CD4-positive, CD25-positive, alpha-beta regulatory T cell (primary cell): ENCODE measurements at places on chromosomes 16 and 17. TPM values are rescaled to one million over a fixed set of nuclear protein-coding genes. Genes with fewer than 3 reads are reported as not detected.

DNA sequence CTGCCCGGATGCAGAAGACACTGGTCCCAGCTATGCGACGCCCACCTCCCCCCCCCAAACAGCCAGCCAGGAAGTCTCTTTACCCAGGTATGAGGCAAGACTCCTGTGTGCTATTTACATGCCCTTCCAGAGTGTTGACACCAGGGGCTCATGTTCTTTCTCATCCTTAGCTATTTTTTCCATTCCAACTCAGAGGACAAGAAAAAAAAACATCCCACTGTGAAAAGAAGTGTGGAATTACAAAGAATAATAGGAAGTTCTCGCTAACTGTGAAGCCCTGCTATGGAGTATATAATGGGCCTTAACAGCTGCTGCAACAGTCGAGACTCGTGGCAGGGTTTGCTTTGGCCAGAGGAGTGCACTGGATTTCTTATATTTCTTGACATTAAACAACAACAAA, 584.9 kb downstream of the CDH13 start:
- DNase-seq: no peak

- no peak for DNase-seq
Measured at GRCh38 chr16:1258906-1259759, 3.3 kb downstream of the TPSD1 start.

DNA sequence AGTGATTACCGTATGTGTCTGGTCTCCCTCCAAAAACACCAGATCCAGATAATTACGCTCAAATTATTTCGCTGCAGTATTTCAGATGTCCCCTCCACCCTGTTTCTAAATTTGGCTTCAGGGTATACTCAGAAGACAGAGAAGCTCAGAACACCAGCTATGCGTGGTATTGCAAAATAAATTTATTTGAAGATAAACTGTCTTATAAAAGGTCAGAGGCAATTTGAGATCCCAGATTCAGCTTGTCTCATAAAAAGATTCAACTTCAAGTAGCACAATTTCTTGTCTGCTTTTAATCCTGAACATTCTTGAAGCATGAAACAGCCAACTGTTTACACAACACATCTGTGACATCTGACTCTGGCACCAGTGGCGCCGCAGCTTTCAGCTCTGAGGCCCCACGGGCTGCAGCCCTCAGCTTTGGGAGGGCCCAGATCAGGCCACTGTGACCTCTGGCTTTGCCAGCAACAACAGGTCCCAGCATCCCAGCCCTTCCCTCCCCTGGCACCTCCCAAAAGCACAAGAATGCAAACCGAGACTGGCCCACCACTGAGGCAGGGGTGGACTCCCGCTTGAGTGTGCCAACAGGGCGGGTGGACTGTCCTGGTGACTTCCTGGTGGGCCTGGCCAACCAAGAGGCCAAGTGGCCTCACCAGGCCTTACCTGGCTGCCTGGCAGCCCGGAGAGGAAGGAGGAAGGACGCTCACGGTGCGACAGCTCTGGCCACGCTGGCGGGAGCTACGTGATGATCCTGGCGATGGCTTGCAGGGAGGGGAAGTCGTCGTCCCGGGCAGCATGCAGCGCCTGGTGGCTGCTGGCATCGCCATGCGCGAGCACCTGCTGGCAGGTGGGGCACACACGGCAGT, 8.0 kb downstream of the SYNGR3 start:
- no peak for DNase-seq

GRCh38 chr16:53154513-53154912, 99.7 kb downstream of the CHD9 start:
- DNase-seq: no peak

GRCh38 chr16:66562409-66562808, 3.8 kb upstream of the CMTM1 start:
- peak; percentile 52 for DNase-seq

DNA sequence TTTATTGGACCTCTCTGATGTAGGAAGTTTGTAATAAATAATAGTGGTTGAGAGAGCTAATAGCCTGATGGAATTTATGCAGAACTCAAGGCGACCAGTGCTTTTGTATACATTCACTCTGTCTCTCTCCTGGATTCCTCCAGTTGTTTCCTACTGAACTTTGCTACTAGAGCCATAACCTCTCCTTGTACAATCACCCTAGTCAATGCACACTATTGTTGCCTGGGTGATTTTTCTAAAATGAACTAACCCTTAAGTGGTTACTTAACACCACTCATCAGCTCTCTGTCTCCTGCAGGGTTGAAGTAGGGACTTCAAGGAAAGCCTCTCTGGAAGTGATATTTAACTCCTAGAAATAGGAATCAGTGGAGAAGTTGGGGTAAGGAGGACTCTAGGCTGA, 9.7 kb downstream of the PHKB start:
- no peak for DNase-seq

DNA sequence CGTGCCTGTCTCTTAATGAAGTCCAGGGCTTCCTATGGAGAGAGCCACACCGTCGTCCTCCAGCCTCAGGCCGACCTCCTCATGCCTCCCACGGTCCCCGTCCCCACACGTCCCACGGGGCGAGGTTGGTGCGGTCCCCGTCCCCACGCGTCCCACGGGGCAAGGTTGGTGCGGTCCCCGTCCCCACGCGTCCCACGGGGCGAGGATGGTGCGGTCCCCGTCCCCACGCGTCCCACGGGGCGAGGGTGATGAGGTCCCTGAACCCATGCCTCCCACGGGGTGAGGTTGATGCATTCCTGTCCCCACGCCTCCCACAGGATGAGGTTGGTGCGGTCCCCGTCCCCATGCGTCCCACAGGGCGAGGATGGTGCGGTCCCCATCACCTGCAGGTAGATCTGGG, 20.9 kb downstream of the GALNS start:
- no peak for DNase-seq

GRCh38 chr17:16974569-16975276, 2.8 kb upstream of the TNFRSF13B start:
- no peak for DNase-seq

- DNase-seq: no peak
Measured at GRCh38 chr17:79630126-79630525, 19.3 kb upstream of the RBFOX3 start.

- DNase-seq: no peak
Measured at GRCh38 chr16:56781528-56781961, 51.6 kb downstream of the NUP93 start.

GRCh38 chr17:64780096-64781013, 118.2 kb upstream of the SMURF2 start:
- DNase-seq: peak; percentile 67

DNA sequence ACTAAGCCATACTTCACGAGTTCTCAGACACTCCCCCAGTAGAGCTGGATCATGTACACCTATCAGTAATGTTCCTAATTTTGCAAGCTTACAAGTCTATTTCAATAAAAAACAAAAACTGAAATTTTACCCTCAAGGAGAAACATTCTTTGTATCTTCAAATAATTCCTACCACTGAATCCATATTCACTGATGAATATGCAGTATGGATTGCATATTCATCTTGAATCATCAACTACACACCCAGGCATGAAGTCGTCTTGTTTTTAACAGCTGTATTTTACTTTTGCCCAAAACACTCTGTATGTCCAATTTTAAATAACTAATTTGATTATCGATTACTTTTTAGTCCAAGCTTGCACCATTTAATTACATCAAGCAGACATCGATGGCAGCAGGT, 31.8 kb downstream of the ZDHHC7 start:
- DNase-seq: no peak

DNA sequence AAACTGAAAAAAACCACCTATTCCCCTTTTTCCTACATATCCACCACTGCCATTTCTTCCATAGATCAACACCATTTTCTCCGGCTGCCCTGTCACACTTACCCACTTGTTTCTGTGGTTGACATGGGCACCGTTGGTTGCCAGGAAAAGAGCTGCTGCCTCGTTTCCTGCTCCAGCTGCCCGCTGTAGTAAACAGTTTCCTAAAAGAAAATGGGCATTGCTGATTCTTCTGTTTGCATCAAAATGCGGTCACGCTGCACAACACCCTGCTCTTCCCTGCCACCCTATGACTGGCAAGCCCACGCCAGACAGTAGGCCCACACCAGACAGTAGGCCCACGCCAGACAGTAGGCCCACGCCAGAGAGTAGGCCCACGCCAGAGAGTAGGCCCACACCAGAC, 46.3 kb downstream of the CYB5D2 start:
- no peak for DNase-seq

DNA sequence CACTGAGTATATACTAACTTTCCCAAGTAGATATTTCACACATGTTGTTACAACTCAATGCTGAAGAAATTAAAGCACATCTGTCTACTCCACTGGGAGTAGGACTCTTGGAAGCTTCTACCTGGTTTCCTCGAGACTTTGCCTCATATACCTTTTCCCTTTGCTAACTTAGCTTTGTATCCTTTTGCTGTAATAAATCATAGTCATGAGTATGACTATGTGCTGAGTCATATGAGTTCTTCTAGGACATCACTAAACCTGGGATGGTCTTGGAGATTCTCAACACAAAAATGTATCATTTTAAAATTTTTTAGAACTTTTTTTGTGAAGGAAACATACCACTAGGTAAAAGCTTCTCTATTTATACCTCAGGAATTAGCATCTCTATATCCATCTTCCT, 39.8 kb downstream of the ABCA5 start:
- no peak for DNase-seq

GRCh38 chr17:77476931-77477805, 336.4 kb downstream of the SEC14L1 start:
- no peak for DNase-seq

DNA sequence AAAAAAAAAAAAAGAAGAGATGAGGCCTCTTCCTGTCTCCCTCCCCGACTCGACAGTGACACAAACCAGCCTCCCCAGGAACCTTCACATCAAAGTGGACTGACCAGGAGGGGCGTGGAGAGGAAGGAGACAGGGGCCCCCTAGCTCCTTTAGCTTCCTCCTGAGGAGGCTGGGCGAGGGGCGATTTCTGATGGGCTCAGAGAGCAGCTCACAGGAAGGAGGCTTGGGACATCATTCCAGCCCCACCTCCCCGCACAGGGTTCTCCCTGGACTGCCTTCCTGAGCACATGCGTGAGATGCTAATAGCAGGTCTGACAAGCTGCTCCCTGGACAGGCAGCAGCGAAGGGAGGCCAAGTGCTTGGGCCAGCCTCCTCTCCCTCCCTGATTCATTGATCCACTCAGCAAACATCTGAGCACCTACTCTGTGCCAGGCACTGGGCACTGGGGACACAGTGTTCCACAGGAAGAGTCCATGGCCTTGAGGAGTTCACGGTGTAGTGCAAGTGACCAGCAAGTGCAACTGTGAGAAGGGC, 14.4 kb upstream of the DOK4 start:
- DNase-seq: peak; percentile 36

DNA sequence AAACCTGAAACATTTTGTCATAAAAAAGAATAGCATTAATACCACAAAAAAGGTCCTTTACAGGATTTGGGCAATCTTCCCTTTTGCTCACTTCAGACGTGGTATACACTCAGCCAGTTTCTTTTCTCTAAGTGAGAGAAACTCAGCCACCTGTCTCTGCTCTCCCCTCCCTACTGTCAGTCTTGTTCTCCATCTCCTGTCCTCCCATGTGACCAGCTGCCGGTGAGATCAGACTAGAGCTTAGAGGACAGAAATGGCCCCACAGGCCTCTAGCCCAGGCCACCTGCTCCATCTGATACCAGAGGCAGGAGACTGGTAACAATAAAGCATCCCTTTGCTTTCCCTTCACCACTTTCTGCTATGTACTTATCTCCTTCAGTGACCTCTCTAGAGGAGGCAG, 34.9 kb downstream of the CMC2 start:
- no peak for DNase-seq

GRCh38 chr17:82414548-82415281, 3.4 kb upstream of the HEXD start:
- DNase-seq: peak; percentile 42

GRCh38 chr16:86222965-86223551, 287.3 kb upstream of the FOXF1 start:
- DNase-seq: no peak

GRCh38 chr17:56045872-56046271, 107.4 kb upstream of the ANKFN1 start:
- no peak for DNase-seq

DNA sequence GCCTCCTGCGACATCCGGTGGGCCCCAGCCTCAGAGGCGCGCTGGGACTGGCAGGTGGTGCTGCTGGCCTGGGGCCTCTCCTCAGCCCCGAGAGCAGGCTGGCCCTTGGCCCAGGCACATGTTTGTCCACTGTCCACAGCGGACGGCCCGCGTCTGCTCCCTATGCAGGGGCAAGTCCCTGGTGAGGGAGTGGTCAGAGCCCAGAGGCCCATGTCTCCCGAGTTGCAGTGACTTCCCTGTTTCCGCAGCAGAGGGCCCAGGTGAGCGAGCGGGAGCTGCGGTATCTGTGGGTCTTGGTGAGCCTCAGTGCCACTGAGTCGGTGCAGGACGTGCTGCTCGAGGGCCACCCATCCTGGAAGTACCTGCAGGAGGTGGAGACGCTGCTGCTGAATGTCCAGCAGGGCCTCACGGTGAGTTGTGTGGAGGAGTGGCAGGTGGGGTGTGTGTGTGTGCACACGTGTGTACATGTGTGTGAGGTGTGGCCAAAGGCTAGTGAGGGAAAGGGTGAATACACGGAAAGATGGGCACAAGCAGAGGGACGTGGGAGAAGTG, 10.4 kb downstream of the IL34 start:
- DNase-seq: no peak

GRCh38 chr17:45234641-45235415, 13.1 kb downstream of the FMNL1 start:
- DNase-seq: peak; percentile 63

- DNase-seq: no peak
Measured at GRCh38 chr17:39627047-39627711, 427 bp downstream of the PPP1R1B start.

- no peak for DNase-seq
Measured at GRCh38 chr17:72940496-72940895, 152.0 kb downstream of the SLC39A11 start.

GRCh38 chr17:48868916-48869500, 23.6 kb upstream of the ATP5MC1 start:
- DNase-seq: no peak

GRCh38 chr17:70071127-70071526, 3.9 kb upstream of the KCNJ16 start:
- no peak for DNase-seq

- DNase-seq: no peak
Measured at GRCh38 chr17:68033636-68034451, 1.7 kb upstream of the KPNA2 start.

DNA sequence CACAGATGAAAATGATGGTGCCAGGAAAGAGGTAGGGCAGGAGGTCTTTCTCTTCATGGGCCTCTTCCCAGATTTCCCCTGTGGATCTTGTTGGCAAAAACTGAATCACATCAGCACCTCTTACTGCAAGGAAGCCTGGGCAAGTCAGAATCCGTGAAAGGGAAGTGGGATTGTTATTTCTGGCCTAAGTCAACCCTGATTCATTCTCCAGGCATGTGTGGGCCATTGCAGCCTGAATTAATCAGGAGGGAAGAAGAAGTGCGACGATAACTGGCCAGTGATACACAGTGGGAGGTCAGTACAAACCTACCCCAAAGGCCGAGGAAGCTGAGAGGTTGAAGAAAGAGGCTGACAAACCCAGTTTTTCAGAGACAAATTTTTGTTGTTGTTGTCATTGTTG, 17.9 kb upstream of the NSMCE1 start:
- no peak for DNase-seq

Gene ZNF785
- 9.3 TPM for total RNA-seq

Gene MGRN1
- total RNA-seq: 78.2 TPM

Gene ENKD1
- total RNA-seq: 2.4 TPM

Gene TMC7
- not detected for total RNA-seq

Gene SLC6A2
- total RNA-seq: not detected

Gene TBC1D3C
- 2.0 TPM for total RNA-seq

Gene CENPV
- total RNA-seq: 4.8 TPM

Gene KRTAP16-1
- total RNA-seq: 0.42 TPM
